Right renal cortex interstitium (tissue), 3 donors: ENCODE measurements at places on chromosomes 7 and 10. TPM values are rescaled to one million over a fixed set of nuclear protein-coding genes. Genes with fewer than 3 reads are reported as not detected.

DNA sequence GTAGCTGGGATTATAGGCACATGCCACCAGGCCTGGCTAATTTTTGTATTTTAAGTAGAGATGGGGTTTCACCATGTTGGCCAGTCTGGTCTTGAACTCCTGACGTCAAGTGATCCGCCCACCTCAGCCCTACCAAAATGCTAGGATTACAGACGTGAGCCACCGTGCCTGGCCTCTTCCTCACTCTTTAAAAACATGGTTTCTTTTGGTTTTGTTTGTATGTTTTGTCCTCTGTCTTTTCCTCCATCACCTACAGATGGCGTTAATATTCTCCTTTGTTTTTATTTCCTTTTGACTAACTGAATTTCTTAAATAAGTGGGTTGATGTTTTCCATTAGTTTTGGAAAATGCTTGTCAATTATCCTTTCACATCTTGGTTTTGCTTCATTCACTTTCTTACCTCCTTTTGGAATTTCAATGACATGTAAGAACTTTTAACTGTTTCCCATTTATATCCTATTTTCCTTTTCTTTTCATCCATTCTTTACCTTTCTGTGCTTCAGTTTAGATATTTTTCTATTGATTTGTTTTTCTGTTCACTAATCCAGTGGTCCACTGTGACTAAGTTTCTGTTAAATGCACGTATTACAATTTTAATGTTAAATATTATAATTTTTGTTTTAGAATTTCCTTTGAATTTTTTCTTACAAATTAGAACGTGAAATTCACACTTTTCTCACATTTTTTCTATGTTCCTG is 104.1 kb downstream of the ZNF467 start:
- no peak for DNase-seq

DNA sequence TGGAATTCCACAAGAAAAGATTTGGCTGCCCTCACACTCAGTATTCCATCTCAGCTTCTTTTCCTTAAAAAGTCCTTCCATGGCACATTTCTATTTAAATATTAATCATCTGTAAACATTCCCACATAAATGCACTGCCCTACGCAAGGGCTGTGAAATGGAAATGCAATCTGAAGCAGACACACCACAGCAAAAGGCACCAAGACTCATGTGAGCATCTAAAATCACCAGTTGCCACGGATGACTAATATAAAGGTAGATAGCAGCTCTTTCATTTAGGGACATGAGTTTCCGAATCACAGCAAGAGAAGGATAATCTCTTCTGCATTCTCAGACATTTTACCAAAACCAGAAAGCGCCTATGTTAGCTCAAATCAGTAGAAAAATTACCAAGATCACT is 31.6 kb downstream of the COA1 start:
- DNase-seq = no peak

GRCh38 chr7:52501696-52502095 is 533.7 kb upstream of the POM121L12 start:
- no peak for DNase-seq

DNA sequence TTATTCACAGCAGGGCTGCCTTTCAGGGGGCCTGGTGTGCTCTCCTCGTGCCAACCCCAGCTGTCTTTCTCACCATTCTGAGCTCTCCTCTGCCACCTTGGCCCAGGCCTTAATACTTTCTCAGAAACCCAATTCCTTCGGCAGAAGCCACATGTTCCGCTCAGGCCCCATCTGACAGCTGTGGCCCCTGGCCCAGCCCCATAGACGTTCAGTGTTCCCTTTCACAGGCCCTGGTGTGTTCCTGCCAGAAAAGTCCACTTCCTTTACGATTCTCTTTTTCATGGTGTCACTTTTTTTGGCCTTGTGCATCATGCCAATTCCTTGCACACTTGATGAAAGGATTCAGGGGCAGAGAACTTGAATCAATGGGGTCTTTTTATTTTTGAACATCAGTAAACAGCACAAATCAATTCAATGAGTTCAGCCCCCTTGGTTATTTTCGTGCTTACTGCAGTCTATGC is 15.9 kb upstream of the GPNMB start:
- DNase-seq = no peak

The C7orf33 gene
- polyA plus RNA-seq = not detected

- DNase-seq = no peak
Measured at GRCh38 chr10:133440633-133441285, 13.0 kb upstream of the SCART1 start.

The OR2A12 gene
- polyA plus RNA-seq = not detected

- DNase-seq = no peak
Measured at GRCh38 chr7:81004098-81004497, 85.2 kb upstream of the SEMA3C start.

GRCh38 chr7:1968397-1969111 is 264.2 kb downstream of the MAD1L1 start:
- DNase-seq = no peak
